Aorta (tissue), 5 donors: ENCODE measurements at places on chromosomes 12 and 14. TPM values are rescaled to one million over a fixed set of nuclear protein-coding genes. Genes with fewer than 3 reads are reported as not detected.

SPIC gene
- total RNA-seq: not detected

FAM186B gene
- 0.23 TPM for total RNA-seq

PTPRQ gene
- total RNA-seq: 2.2 TPM

RBP5 gene
- total RNA-seq: 6.3 TPM

DNA sequence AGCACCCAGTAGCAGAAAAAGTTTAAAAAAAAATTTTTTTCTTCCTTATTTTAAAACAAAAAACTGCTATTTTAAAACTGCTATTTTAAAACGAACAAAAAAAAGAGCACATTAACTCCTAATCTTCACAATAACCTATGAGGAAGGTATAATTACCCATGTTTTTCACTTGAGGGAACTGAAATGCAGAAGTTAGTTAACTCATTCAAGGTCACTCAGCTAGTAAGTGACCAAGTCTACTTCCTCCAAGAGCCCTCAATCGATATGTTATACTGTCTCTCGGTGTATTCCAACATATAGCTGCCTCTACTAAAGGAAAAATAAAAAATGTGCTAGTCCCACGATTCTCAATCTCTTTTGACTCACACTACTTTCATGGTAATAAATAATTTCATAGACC, 7.8 kb downstream of the RPAP3 start:
- DNase-seq: no peak

DNA sequence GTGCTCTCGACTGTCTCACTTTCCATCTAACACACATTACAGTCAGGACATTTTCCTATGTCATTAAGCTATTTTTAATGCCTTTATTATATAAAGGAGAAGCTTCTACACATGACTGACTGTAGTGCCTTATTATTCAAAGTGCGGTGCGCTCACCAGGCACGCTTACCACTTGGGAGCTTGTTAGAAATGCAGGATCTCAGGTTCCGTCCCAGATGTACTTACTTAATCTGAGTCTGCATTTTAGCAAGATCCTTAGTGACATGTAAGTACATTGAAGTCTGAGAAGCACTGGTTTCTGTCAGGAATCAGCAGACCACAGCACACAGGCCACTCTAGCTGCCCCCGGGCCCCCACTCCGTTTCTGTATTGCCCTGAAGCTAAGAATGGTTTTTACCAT, 44.7 kb upstream of the MDM1 start:
- DNase-seq: no peak

DNA sequence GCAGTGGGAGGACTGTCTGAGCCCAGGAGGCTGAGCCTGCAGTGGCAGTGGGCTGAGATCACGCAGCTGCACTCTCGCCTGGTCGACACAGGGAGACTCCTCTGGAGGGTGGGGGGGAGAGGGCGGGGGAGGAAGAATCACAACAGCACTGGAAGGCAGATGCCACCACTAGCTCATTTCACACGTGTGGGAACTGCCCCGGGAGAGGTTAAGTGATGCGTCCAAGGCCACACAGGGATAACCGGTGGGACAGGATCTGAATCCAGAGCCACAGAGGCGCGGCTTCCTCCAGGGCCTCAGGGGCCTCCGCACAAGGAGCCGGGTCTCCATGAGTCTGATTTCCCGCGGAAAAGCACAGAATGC, 20.8 kb downstream of the STX2 start:
- DNase-seq: no peak

DNA sequence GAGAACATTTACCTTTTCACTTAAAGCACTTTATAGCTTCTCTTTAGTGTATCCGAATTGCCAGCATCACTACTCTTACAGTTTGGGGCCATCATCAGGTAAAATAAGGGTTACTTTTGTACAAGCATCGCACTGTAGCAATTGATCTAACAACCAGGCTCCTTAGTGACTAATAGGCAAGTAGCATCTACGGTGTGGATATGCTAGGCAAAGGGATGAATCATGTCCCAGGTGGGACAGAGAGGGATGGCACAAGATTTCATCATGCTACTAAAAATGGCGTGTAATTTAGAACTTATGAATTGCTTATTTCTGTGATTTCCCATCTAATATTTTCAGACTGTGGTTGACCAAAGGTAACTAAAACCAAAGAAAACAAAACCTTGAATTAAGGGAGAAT, 582.3 kb downstream of the KCNH5 start:
- DNase-seq: no peak

DNA sequence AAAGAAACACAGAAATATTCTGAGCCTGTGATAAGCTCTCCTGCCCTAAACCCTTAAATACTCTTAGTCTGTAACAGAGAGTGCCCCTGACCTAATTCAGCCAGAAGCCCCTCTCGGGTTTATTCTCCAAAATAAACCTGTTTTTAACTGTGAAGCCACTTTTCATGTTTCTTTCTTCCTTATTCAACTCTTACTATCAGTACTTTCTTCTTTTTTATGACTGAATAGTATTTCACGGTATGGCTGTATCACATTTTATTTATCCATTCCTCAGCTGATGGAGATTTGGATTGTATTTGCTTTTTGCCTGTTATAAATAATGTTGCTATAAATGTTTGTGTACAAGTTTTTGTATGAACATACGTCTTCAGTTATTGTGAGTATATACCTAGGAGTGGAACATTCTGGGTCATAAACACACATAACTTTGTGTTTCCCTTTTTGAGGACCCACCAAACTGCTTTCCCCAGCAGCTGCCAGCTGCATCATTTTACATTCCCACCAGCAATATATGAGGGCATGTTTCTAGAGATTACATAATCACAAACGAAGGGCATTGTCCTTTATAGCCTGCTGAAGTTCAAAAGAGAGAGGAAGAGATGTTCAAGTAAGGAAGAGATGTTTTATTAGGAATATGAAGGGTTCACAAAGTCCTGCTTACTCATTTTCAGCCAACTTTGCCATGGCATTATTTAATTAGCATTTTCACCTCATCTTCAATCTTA, 199.4 kb upstream of the NUDT4 start:
- no peak for DNase-seq

DNA sequence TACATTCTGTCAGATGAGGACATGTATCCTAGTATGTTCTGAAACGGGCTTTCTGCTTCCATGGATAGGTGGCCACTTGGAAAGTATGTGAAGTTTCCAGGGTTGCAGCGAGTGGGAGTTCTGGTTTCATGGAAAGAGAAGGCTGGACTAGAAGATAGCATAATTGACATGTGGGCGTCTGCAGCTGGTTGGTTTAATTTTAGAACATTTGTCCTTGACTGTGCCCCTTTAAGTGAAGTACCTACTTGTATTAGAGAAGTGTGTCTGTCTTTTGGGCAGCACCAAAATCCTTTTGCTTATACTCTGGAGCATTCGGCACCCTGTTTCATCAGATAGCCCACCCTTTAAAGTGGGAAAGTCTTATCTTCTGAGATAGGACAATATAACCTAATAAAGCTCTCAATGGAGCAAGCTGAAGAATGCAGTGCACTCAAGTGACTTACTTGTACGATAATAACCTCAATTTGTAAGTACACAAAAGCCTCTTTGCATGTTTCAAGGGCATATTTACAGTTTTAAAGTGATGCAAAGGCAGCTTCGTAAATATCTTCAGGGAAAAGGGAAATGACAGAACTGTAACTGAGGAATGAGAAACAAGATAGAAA, 35.2 kb downstream of the NTN4 start:
- DNase-seq: no peak
